ENCODE measurements at places on chromosomes 6 and 20. TPM values are rescaled to one million over a fixed set of nuclear protein-coding genes. Genes with fewer than 3 reads are reported as not detected.

DNA sequence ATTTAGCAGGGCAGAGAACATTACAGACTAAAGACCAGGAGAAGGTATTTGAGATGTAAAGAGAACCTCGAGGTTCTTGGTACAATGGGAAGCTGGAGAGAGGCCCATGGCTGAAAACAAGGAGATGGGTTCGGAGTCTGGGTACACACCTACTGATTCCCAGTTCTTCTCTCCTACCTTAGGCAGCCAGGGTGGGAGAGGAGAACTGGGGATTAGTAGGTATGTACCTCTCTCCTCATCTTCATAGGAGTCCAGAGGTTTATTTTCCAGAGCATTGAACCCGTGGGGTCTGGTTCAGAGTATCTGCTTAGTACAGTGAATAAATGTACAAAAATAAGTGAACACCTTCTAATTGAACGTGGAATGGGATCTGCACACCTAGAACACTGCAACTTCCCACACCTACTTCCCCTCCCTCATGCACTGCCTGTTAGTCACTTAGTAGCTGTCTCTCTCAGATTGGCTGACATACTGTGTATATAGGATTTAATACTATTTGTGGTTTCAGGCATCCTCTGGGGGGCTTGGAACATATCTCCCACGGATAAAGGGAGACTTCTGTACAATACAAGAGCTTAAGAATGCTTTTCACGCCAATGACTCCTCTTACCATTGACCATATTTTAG lies 23.5 kb upstream of the NUP153 start:
- no peaks in the 10 kb centered on the region for H3K36me3 ChIP-seq
- no peak overlapping the region for H3K27ac ChIP-seq
- H3K27me3 ChIP-seq: no peaks in the 10 kb centered on the region
- no peaks in the 10 kb centered on the region for H3K4me1 ChIP-seq
- no peak overlapping the region for H3K4me3 ChIP-seq

The RSPH9 gene
- not detected for total RNA-seq

DNA sequence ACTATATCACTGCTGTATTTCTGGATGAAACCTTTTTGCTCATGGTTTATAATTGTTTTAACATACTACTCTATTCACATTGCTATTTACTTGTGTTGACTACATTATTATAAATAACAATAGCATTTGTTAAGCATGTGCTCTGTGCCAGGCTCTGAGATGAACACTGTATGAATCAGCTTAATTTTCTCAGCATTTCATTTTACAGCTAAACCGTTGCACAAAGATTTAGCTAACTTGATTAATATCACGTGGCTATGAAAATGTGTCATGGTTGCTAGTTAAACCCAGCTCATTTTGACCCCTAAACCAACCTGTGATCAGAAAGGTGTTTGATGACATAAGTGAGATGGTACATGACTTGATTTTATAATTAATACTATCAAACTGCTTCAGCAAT lies 77.5 kb downstream of the NCOA7 start:
- H3K4me3 ChIP-seq: no peak overlapping the region
- H3K27ac ChIP-seq: no peak overlapping the region
- no peak for DNase-seq

The TINAG gene
- not detected for total RNA-seq

DNA sequence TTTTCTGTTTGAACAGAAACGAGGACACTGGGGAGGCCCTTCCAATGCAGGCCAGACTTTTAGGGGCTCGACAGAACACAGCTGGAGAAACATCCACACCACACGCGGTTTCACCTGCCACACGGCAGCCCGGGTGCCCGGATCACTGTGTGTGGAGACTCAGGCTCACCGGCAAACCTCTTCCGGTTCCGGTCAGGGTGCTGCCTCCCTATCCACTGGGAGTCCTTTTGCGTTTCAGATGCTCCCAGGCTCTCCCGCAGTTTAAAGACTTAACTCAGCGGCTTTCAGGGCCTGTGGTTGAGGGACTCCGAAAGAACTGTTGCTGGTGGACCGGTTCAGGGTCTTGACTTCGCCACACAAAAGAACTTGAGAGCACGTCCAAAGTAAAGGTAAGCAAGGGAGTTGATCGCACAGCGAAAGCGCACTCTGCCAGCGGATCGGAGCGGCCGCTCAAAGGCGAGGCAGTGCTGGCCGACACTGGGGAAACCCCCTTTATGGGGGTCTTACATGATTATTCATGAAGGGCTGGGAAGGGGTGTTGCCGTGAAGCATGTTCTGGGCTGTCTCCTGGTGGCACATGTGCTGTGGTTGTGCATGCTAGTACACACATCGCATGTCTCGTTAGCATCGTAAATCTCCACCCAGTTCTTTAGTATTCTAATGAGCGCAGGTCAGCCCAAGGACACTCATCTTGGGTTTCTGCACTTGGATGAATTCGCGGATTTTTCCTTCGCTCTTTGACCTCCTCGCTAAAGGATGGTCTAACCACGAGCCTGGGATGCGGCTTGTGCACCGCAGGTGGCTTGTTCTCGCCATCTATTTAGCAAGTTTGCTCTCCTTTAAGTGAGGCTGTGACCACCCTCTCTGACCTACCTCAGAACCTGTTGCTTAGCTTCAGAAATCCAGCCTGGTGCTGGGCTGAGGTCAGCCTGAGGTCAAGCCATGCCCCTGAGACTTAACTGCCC lies 180.3 kb downstream of the CDH26 start:
- H3K4me1 ChIP-seq: no peaks in the 10 kb centered on the region
- no peak overlapping the region for H3K27ac ChIP-seq
- H3K27me3 ChIP-seq: peaks cover 4% of the 10 kb centered on the region
- H3K4me3 ChIP-seq: no peak overlapping the region
